ACHN (cell line): ENCODE measurements at places on chromosomes 1 and 21.

- no peak for DNase-seq
These were observed 30.0 kb downstream of the KCND3 start for GRCh38 chr1:111959436-111959835.

GRCh38 chr1:85344256-85344694, 67.8 kb upstream of the BCL10 start:
- peak; percentile 62 for DNase-seq

DNA sequence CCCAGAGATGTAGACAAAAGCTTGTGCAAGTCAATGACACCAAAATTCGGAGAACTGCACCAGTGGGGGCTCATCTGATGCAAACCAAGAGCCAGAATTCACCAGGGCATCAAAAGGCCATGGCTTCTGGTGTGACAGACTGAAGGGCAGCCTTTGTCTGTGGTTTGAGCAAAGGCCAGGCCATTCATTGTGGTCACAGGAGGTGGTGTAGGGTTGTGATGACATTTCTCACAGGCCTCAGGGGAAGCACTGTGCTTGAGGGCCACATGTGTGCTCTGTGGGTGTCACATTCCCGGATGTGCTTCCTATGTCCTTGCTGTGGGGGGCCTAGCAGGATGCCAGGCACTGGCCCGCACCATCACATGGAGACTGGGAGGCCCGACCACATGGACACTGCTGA, 22.5 kb upstream of the KCNE1 start:
- no peak for DNase-seq

DNA sequence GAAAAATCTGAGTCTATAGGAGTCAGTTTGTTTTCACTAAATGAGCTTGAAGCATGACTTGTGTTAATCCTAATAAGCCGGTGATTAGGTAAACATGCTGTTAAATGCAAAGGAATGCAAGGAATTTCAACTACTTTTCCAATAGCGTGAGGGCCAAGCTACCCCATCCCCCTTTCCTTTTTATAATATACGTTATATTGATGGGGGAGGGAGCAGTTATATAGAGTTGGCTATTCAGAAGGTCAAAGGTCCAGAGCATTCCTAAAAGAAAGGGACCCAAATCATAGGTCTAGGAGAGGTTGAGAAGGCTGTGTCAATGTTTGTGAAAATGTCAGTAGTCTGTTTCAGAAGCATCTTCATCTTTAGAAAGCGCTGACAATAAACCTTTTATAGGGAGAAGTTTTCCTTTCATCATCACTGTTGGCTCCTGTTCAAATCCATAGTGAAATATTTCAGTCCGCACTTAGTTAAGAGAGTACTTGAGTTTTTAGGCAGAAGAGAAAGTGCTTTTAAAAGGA, 3.8 kb downstream of the CCN1 start:
- DNase-seq: peak; percentile 95
